Testis (tissue), 5 donors: ENCODE measurements at places on chromosomes 5 and 9. TPM values are rescaled to one million over a fixed set of nuclear protein-coding genes. Genes with fewer than 3 reads are reported as not detected.

C9 gene
- 0.16 TPM for total RNA-seq

RNF183 gene
- total RNA-seq, result 1.9 TPM

C5orf46 gene
- 5.1 TPM for total RNA-seq

CCNO gene
- total RNA-seq, result 13.8 TPM

LTC4S gene
- 10.3 TPM for total RNA-seq

- no peak overlapping the region for H3K27ac ChIP-seq
- no peaks in the 10 kb centered on the region for H3K4me1 ChIP-seq
- no peak for DNase-seq
- no peak overlapping the region for H3K4me3 ChIP-seq
- no peaks in the 10 kb centered on the region for H3K27me3 ChIP-seq
- H3K36me3 ChIP-seq, result no peaks in the 10 kb centered on the region
Measured at GRCh38 chr5:6557807-6558575, 74.9 kb downstream of the NSUN2 start.

GRCh38 chr9:99006511-99006910 lies 62.8 kb downstream of the COL15A1 start:
- H3K4me1 ChIP-seq, result no peaks in the 10 kb centered on the region
- H3K4me3 ChIP-seq, result no peak overlapping the region
- no peak overlapping the region for H3K27ac ChIP-seq
- no peaks in the 10 kb centered on the region for H3K27me3 ChIP-seq

GRCh38 chr9:138112090-138112748 lies 234.6 kb downstream of the CACNA1B start:
- no peaks in the 10 kb centered on the region for H3K4me1 ChIP-seq
- no peak overlapping the region for H3K4me3 ChIP-seq
- no peak for DNase-seq
- no peak overlapping the region for H3K27ac ChIP-seq

GRCh38 chr9:94933511-94933828 lies 207.0 kb downstream of the AOPEP start:
- no peaks in the 10 kb centered on the region for H3K4me1 ChIP-seq
- H3K27ac ChIP-seq, result no peak overlapping the region
- no peaks in the 10 kb centered on the region for H3K36me3 ChIP-seq

DNA sequence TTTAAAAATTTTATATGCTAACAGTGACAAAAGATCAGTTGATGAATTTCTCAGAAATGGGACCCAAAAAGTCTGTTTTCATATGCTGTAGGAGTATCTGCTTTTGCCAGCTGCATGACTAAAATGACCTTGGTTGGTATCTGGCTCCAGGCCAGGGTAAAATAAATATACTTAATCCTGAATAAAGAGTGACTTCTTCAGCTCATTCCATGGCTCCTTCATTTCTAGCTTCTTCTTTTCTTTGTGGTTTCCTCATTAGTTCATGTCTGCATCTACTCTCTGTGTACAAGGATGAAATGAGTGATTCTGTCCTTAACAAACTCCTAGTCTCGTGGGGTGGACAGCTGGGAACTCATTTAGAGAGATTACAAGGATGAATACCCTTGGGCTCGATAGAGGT lies 36.0 kb downstream of the RCL1 start:
- no peak overlapping the region for H3K4me3 ChIP-seq
- no peak overlapping the region for H3K27ac ChIP-seq
- peaks cover 2% of the 10 kb centered on the region for H3K4me1 ChIP-seq
- no peak for DNase-seq
- no peaks in the 10 kb centered on the region for H3K27me3 ChIP-seq
- H3K36me3 ChIP-seq, result no peaks in the 10 kb centered on the region
